ENCODE measurements at places on chromosomes 3 and 15.

GRCh38 chr3:52986049-52986448 lies 59.8 kb downstream of the SFMBT1 start:
- DNase-seq = no peak

GRCh38 chr3:36494461-36495109 lies 114.3 kb downstream of the STAC start:
- DNase-seq = no peak

GRCh38 chr15:45863881-45864580 lies 229.2 kb downstream of the SQOR start:
- DNase-seq = no peak

DNA sequence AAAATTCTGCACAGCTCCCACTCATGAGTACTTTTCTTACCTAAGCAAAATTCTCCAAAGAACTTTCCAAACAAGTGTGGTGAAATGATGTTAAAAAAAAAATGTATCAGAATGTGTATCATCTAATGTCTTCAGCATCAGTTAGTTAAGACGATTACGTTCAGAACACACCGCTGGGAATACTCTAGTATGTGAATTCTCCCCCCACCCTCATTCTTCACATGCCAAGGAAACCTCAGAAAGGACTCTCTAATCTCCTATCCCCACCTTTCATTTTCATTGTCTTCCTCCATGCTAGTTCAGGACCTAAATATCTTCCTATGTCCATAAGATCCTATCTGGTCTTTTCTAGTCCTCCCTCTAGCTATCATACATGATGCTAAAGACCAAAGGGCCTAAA lies 457.4 kb downstream of the SHQ1 start:
- DNase-seq = no peak

DNA sequence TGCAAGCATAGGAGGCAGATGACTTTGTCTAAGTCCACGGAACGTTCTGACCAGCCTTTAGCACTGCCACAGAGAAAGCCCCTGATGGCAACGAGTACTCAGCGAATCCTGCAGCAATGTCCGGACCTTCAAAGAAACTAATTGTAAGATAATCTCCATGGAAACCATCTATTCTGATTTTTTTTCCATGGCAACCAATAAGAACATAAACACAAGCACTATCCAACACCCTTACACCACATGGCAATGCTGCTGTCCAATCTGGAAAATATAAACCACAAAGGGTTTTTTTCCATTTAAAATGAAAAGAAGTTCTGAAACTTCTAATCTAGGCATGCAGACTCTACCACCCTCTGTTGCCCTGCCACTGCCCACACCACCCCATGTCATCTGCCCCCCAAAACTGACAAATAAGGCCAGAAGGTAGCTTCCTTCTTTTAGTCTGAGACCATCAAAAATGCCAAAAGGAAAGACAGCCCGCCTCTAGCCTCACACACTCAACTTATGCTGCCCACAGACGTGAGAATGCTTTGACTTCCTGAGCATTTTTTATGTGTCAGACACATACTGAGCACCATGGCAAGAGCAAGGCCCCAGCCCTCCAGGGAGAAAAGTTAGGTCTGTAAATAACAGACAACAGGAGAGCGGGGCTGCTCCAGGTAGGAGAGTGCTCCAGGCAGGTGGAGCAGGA lies 44.5 kb downstream of the POC1A start:
- no peak for DNase-seq

- no peak for DNase-seq
Observed at GRCh38 chr3:146625186-146625775, 20.1 kb upstream of the PLSCR5 start.
